ENCODE measurements at places on chromosomes 16 and 17. TPM values are rescaled to one million over a fixed set of nuclear protein-coding genes. Genes with fewer than 3 reads are reported as not detected.

TMEM92 gene
- total RNA-seq: 0.23 TPM

HCRT gene
- not detected for total RNA-seq

- H3K4me1 ChIP-seq: peaks cover 21% of the 10 kb centered on the region
- H3K4me3 ChIP-seq: no peak overlapping the region
- H3K36me3 ChIP-seq: peaks cover 28% of the 10 kb centered on the region
- H3K27me3 ChIP-seq: no peaks in the 10 kb centered on the region
- no peak overlapping the region for H3K27ac ChIP-seq
These were observed 84.5 kb downstream of the TNRC6C start for GRCh38 chr17:78043031-78043430.

KRTAP17-1 gene
- total RNA-seq: not detected

GRCh38 chr17:38330941-38331411 lies 12.8 kb downstream of the GPR179 start:
- H3K27me3 ChIP-seq: peaks cover 4% of the 10 kb centered on the region
- H3K36me3 ChIP-seq: no peaks in the 10 kb centered on the region
- no peak overlapping the region for H3K27ac ChIP-seq
- no peak overlapping the region for H3K4me3 ChIP-seq

GRCh38 chr16:2719328-2720063 lies 528 bp downstream of the PRSS27 start:
- H3K36me3 ChIP-seq: no peaks in the 10 kb centered on the region
- H3K27ac ChIP-seq: no peak overlapping the region
- peaks cover 4% of the 10 kb centered on the region for H3K27me3 ChIP-seq
- H3K4me3 ChIP-seq: peak overlapping the region; percentile 77
- peaks cover 4% of the 10 kb centered on the region for H3K4me1 ChIP-seq

C17orf100 gene
- total RNA-seq: 1.6 TPM

CA5A gene
- total RNA-seq: not detected

- peak; percentile 96 for DNase-seq
- H3K4me3 ChIP-seq: peak overlapping the region; percentile 94
- H3K4me1 ChIP-seq: peaks cover 58% of the 10 kb centered on the region
- H3K27ac ChIP-seq: peak overlapping the region; percentile 99
- peaks cover 82% of the 10 kb centered on the region for H3K36me3 ChIP-seq
- H3K27me3 ChIP-seq: no peaks in the 10 kb centered on the region
These were observed 5.9 kb upstream of the CD68 start for GRCh38 chr17:7573324-7574080.

DNA sequence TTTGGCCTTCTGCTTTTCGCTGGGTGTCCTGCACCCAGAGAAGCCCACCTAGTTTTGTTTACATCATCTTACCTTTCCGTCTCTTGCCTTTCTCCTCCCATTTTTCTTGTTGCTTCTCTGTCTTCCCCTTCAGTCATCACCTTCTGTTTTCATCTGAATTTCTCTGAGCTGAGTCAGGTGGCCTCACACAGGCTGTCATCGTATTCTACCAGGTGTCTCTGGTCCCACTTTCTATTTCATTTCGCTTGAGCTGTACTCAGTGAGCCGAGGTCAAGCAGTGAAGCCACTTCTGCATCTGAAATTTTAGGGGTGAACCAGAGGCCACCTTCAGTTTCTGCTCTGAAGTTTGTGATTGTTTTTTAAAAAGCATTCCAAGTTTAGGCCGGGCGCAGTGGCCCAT lies 9.7 kb downstream of the CRAMP1 start:
- peaks cover 24% of the 10 kb centered on the region for H3K36me3 ChIP-seq
- DNase-seq: no peak
- H3K4me3 ChIP-seq: no peak overlapping the region
- H3K4me1 ChIP-seq: peaks cover 15% of the 10 kb centered on the region

DNA sequence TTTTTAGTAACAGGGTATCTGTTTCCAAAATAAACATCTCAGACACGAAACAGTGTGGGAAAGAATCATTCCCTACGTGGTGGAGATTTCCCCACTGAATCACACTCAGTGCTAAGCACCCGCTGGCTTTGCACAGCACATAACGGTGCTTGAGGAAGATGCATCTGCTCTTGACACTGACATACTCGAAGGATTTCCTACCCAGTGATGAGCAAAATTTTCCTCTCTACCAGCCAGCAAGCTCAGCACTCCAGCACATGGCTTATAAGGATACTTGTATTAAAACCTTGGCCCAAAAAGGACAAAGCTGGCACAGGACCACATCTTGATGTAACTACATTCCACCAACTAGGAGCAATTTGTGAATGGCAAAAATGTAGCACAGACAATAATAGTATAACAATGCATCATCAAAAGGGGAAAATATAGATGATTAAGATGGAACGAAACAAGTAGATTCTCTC lies 59.0 kb downstream of the ANKFY1 start:
- H3K27ac ChIP-seq: peak overlapping the region; percentile 61
- peaks cover 40% of the 10 kb centered on the region for H3K36me3 ChIP-seq
- no peaks in the 10 kb centered on the region for H3K27me3 ChIP-seq
